ENCODE measurements at places on chromosomes 6 and 20.

DNA sequence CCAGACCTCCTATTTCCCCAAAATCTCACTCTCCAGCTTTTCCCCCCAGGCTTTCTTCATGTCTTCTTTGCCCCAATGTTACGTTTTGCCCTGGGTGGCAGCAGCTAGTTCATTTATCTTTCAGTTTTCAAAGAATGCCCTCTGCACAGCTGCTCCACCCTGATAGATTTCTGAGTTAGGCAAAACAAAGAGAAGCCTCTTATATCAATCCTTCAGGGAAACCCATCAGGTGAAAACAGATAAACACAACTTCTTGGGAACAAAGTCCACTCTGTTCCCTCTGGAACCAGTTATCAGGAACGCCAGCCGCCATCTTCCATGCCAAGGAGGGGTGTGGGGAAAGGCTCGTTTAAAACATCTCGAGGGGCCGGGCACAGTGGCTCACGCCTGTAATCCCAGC, 34.0 kb downstream of the ZBTB9 start:
- DNase-seq: no peak

- DNase-seq: no peak
Observed at GRCh38 chr6:55449225-55449624, 122.0 kb downstream of the GFRAL start.

DNA sequence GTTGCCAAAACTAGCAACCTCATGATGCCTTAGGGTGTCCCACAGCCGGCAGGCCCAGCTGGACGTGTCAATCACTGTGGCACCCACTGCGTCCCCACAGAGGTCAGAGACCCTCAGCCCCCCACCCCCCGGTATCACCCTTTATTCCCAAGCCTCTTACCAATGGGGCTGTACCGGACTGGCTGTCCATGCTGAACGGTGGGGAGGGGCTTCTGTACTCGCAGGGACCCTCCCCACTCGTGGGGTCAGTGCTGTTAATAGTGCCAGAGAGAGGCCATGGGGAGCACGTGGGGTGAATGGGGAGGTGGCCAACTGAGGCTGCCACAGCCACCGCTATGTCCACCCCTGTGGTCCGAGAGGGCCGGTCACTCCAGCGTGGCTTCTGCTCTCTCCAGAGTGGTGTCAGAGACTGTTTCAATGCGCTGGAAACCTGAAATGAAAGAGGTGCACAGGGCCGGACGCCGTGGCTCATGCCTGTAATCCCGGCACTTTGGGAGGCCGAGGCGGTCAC, 68.6 kb downstream of the THBS2 start:
- no peak for DNase-seq

- no peak for DNase-seq
Observed at GRCh38 chr6:89047473-89047872, 33.1 kb upstream of the PNRC1 start.

DNA sequence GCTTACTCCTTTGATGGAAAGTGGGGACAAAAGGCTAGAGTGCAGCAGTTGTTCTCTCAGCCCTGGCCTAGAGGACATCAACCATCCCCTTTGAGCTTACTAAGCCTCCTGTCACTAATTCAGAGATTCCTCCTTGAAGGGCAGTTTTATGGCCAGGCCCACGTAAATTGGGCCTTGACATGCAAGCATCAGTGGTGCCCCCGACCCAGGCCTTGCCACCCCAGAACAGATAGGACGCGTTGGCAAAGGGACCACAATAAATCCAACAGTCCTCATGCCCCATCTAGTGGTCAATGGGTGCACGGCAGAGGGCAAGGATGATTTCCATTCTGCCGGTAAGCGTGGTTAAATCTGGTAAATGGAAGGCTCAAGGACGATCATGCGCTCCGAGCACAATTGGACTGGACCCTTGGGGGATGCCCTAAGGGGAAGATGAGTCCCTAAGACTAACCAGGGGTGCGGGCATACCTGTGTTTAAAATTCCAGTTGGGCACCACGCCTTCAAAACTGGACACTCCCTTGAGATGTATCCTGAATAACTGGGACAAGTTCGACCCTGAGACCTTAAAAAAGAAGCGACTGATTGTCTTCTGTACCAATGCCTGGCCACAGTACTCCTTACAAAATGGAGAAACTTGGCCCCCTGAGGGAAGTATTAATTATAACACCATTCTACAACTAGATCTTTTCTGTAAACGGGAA, 32.6 kb downstream of the CEP85L start:
- DNase-seq: peak; percentile 71

DNA sequence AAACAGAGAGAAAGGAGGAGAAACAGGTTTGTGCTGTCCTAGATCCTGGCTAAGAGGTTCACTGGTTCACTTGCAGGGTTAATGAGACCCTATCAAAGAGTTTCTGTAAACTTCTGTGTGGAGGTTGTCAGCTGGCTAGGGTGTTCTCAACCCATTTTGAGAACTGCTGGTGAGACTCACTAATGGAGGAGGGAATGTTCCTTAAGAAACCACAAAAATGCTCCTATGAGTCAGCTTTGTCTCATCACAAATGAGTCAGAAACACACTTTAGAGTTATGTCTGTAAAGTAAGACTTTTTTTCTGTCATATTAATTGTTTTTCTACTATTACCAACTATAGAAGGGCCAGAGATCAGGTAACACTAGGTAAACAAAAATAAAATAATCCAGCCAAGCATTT, 884.4 kb downstream of the PHF3 start:
- DNase-seq: no peak

All from stimulated activated naive CD8-positive, alpha-beta T cell treated with anti-CD3 and anti-CD28 coated beads, Interleukin-15, Interleukin-2, amounts not matched to agents 100 U/mL and 50 U/mL, for 24 hours (primary cell).